ENCODE measurements at places on chromosomes 7 and 10.
A peak's percentile ranks its signal among the peaks of the same experiment; 100 is the strongest.

DNA sequence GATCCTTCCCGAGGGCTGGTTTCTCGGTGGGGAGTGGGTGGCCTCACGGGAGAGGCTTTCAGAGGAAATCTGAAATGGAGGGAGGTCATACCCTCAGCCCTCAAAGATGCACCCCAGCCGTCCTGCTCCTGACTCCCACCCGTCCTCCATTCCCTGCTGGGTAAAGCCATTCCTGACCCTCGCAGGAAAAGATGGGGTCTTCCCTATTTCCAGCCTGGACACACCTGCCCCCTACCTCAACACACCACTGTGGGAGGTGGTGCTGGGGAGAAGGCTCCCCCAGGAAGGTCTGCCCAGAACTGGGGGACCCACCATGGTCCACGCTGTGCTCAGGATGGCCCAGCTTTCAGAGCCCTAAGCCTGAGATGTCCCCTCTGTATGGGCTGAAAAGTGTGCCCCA, 86.9 kb downstream of the CHST15 start:
- DNase-seq = no peak

- peak; percentile 64 for DNase-seq
Measured at GRCh38 chr7:150986099-150986512, 4.7 kb upstream of the NOS3 start.

DNA sequence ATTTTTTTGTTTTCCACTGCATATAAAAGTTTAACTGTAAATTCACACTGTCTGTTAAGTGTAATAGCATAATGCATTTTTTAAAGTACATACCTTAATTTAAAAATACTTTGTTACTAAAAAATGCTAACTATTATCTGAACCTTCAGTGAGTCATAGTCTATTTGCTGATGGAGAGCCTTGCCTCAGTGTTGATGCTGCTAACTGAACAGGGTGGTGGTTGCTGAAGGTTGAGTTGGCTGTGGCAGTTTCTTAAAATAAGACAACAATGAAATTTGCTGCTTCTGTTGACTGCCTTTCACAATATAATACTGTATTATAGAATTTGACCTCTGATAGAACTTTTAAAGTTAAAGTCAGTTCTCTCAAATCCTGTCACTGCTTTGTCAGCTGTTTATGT, 72.3 kb upstream of the GATAD1 start:
- DNase-seq = no peak

DNA sequence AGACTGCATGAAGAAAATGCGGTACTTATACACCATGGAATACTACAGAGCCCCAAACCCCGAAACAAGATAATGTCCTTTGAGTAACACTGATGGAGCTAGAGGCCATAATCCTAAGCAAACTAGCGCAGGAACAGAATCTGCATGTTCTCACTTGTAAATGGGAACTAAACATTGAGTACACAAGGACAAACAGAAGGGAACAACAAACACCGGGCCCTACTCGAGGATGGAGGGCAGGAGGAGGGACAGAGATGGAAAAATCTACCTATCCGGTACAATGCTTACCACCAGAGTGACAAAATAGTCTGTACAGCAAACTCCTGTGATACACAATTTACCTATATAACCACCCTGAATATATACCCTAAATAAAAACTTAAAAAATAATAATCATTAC, 507.9 kb downstream of the IPMK start:
- no peak for DNase-seq

- DNase-seq = no peak
Measured at GRCh38 chr10:29297678-29298077, 8.8 kb downstream of the LYZL1 start.

DNA sequence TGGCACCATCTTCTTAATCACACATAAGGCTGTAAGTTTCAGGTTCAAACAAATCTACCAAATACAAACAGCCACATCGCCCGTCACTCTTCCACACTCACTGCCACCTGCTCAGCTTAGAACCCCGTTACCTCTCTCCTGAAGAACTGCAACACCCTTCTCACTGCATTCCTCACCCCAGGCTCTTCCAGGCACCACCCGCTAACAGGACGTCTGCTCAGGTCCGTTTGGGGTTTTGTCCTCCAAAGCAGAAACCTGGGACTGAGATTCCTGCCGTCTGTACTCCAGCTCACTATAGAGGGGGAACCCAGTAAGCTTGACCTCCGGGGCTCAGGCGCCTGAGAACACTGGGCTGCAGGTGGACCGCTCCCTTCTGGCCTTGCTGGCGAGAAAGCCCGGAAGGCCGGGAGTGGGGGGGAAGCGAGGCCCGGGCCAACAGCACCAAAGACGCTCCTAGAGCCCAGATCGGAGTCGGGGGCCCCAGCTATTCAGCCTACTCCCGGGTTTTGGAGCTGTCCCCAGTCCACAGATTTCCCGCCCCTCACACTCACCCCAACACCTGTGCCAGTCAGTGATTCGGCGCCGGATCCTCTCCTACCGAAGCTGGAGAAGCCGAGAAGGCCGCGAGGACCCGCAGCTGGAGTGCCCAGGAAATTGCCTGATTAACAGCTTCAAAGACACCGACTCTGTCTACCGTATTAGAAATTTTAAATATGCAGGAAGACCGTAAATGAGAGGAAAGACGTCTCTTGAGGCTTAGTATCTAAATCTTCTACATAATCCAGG, at the start of gene AP3M1:
TSS of gene AP3M1 (minus strand) at position 625 of the 786 bp plus-strand sequence. CDS start 12,449 bp downstream, outside the sequence.
- no peak for DNase-seq

- no peak for DNase-seq
Measured at GRCh38 chr7:91940171-91940570, 491 bp upstream of the AKAP9 start.

GRCh38 chr7:110119883-110120581, 970.9 kb upstream of the LRRN3 start:
- DNase-seq = no peak

GRCh38 chr7:157867685-157868305, 531.0 kb downstream of the DNAJB6 start:
- no peak for DNase-seq

- no peak for DNase-seq
Measured at GRCh38 chr7:157495594-157495993, 158.8 kb downstream of the DNAJB6 start.

GRCh38 chr7:91276909-91277308, 12.7 kb downstream of the FZD1 start:
- DNase-seq = no peak

- no peak for DNase-seq
Measured at GRCh38 chr10:45660876-45661411, 11.6 kb downstream of the ZFAND4 start.

DNA sequence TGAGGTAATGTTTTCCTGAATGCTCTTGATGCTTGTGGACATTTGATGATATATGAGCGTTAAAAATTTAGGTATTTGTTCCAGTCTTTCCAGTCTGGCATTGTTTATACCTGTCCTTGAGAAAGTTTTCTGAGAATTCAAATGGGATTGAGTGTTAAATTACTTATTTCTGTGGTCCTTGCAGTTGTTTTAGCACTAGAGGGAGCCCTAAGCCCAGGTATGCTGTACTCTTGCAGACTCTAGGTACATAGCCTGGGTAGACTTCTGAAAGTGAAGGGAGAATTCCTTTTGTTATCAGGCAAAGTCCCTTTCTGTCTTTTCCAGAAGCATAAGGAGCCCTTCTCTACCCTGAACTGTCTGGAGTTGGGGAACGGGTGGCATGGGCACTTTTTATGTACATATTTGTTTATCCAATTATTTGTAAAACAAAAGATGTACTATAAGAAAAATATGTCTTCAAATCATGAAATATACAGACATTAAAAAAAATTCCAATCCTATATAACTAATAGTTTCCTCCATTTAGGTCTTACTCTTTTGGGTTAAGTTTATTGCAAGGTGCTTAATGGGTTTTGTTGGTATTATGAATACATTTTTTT, 262.1 kb downstream of the ATRNL1 start:
- DNase-seq = no peak

DNA sequence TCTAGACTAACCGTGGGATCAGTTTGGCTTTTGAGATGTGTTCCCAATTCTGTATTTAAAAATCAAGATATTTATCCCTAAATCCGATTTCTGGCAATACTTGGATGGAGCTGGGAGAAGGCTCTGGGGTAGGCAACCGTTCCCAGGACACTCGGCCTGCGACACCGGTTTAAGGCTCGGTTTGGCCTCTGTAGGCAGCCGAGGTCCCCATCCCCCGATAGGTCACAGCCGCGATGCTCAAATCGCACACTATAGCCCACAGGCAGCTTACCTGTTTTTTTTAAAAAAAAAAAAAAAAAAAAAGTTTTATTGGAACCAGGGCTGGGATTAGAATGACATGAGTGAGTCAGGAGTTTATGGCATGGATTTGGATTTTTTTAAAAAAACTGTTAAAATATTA, 729 bp upstream of the TAF3 start:
- DNase-seq = no peak

GRCh38 chr10:68158031-68158430, 48.7 kb downstream of the MYPN start:
- DNase-seq = no peak

GRCh38 chr10:74775099-74775498, 51.3 kb upstream of the KAT6B start:
- no peak for DNase-seq

DNA sequence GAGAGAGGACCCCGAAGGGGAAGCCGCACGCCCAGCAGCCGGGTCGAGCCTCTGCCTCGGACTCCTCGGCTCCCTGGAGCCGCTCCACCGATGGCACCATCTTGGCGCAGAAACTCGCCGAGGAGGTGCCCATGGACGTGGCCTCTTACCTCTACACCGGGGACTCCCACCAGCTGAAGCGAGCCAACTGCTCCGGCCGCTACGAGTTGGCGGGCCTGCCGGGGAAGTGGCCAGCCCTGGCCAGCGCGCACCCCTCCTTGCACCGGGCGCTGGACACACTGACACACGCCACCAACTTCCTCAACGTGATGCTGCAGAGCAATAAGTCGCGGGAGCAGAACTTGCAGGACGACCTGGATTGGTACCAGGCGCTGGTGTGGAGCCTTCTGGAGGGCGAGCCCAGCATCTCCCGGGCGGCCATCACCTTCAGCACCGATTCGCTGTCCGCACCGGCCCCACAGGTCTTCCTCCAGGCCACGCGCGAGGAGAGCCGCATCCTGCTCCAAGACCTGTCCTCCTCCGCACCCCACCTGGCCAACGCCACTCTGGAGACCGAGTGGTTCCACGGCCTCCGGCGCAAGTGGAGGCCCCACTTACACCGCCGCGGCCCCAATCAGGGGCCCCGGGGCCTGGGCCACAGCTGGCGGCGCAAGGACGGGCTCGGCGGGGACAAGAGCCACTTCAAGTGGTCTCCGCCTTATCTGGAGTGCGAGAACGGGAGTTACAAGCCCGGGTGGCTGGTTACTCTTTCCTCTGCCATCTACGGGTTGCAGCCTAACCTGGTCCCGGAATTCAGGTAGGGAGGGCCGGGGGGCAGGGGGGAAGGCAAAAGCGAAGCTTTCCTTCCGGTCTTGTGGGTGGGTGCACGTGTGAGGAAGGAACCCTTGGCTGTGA, 973 bp downstream of the GPR158 start:
- DNase-seq = no peak

DNA sequence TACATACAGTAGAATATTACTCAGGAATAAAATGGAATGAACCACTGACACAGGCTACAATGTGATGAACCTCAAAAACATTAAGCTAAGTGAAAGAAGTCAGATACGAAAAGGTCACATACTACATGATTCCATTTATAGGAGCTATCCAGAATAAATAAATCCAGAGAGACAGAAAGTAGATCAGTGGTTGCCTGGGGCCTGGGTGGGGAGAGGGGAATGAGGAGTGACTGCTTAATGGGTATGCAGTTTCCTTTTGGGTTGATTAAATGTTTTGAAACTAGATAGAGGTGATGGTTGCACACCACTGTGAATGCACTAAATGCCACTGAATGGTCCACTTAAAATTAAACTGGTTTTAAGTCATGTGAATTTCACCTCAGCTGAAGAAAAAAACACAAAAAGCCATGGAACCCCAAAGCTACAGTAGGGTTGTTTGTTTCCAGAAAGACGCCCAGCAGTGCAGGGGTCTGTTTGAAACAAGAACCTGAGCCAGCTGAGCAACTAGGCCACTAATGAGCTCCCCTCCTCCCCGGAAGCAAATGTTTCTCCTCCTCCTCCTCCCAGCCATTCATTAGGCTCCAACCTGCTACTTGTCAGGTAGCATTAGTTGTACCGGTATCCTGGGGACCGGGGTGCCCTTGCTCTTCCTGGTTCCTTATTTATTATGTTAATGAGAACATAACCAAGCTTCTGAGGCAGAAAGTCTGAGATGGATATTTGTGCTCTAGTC, 168.4 kb downstream of the EVX1 start:
- no peak for DNase-seq

GRCh38 chr10:44975431-44976331, 2.9 kb downstream of the DEPP1 start:
- no peak for DNase-seq

All from CD4-positive, alpha-beta T cell treated with Interleukin-4 for 1 hour (primary cell).